ENCODE measurements at places on chromosomes 2 and 18.

GRCh38 chr2:85852152-85852840, 36.5 kb downstream of the ST3GAL5 start:
- DNase-seq = no peak

DNA sequence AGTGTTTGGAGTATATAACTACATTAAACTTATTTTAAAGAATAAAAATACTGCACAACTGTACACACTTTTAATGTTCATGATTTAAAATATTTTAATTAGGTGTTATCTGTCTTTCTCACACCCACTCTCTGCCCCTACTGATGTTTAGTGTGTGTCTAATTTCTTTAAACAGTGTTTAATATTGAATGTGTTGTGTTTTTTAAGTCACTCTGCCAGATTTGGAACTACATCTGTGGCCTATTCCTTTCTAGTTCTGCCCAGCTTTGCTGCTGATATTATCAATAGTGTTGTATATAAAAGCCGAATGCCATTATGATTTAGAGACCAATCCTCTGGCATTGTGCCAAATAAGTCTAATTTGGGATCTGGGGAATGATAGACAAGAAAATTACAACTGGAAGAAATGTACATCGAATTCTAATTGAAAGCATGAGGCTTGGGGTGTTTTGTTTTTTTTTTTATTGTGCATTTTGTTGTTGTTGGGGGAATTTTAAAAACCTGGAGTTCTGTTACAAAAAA, 398.0 kb downstream of the CPS1 start:
- DNase-seq = no peak

- no peak for DNase-seq
Observed at GRCh38 chr2:229719926-229720647, 5.7 kb upstream of the DNER start.

- DNase-seq = no peak
Observed at GRCh38 chr2:241678307-241678706, 8.3 kb downstream of the DTYMK start.

DNA sequence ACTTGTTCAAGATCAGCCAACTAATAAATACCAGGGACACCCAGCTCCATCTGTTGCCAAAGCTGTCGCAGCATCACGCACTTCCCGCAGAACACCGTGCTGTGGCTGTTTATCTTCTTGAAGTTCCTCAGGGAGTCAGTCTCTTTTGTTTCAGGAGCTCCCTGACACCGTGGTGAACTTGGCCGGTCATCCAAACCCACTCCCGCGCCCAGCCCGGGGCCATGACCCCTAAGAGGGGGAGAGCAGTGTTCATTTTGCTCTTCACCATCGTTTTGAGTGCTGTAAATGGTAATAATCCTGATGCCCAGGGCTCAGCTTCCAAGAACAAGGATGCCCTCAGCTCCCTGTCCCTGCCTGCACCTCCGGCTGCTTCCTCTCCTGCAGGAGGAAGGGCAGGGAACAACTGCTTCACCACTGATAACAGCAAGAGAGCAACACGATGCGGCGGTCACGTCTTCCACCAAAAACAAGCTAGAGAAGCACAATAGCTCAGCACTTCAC, 131.4 kb downstream of the SEPTIN10 start:
- no peak for DNase-seq

- DNase-seq = peak; percentile 64
Observed at GRCh38 chr2:96174251-96175144, 29.3 kb upstream of the DUSP2 start.

GRCh38 chr2:98533547-98533946, 74.8 kb downstream of the COA5 start:
- DNase-seq = no peak

- DNase-seq = no peak
Observed at GRCh38 chr2:24986372-24986771, 14.6 kb upstream of the DNAJC27 start.

DNA sequence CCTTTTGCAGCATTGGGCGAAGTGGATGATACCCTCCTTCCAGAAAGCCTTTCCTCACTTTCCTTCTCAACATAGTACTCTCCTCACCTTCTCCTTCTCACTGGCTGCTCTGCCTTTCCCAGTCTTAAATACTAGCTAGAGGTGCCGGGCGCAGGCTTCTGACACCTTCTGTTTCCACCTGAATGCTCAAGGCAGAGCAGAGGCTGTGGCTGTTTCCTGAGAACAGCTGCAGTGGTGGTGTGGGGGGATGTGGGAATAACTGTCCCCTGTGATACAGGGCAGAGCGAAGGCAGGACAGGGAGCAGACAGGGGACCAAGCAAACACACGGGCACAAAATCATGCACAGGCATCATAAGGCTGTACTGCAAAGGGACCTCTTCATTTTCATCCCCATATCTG, 303.1 kb downstream of the SS18 start:
- no peak for DNase-seq

- DNase-seq = no peak
Observed at GRCh38 chr2:215717501-215718381, 281.9 kb upstream of the FN1 start.

GRCh38 chr18:69157906-69158305, 242.8 kb upstream of the DOK6 start:
- no peak for DNase-seq

DNA sequence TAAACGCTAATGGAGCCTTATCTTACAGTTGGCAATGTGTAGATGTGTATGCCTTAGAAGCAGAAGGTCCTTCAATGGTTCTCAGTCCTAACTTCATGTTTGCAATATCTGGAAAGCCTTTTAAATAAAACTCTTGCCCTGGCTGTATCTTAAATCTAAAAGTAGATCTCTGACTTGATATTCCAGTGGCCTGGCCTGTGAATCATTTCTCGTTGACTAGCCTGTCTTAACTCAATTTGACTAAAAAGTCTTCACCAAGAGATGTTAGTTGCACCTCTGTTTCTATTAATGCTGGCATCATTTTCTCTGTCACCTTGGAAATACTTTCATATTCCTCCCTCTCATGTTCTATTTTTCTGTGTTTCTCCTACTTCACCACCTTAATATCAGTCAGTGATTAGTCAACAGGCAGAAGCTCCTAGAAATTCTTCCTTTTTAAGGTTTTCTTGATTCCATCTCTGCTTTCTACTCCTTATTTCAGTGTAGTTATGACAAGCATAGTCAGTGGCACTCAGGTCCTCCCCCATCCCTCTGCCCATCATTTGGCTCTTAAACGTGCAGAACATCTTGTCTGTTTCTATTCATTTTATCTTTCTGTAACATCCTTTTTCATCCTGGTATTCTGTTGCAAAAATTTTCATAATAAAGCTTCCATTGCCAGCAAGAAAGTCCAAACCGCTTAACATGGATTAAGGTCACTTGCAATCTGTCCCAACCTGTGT, 4.3 kb downstream of the ITGAV start:
- DNase-seq = no peak

DNA sequence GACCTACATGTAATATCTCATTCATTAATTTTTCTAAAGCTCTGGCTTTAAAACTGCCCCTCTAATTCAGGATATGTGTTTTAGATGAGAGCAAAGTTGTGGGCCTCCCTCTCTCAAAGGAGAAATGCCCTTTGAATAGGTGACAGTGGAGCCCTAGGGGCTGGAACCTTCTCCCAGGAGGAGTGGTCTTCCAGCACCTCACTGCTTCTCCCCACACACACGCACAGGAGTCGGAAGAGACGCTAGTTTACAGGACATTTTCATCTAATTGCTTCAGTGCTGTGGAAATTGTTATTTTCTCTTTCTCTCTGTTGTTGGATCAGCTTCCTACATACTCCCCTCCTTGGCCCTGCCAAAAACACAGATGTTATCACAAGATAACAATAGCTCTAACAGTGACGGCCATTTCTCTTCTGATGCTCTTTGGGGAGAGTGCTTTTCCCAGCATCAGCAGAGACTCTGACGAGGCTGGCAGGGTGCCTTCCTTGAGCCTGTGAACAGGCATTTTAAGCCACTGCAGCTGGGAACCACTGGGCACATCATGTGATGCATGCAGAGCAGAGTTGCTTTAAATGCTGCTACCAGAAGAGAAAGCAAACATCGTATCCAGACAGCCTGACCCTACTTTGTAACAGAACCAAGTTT, 209.4 kb upstream of the SP5 start:
- DNase-seq = no peak

GRCh38 chr2:23530909-23531276, 145.9 kb downstream of the KLHL29 start:
- no peak for DNase-seq

GRCh38 chr2:106609780-106610179, 122.6 kb downstream of the CD8B2 start:
- no peak for DNase-seq

- no peak for DNase-seq
Observed at GRCh38 chr2:141384676-141385075, 746.1 kb downstream of the LRP1B start.

GRCh38 chr18:55778788-55779690, 191.0 kb upstream of the TCF4 start:
- no peak for DNase-seq
